A549 treated with RU486 at 1 μM for 4 hours (cell line): ENCODE measurements at places on chromosomes 4 and X. TPM values are rescaled to one million over a fixed set of nuclear protein-coding genes. Genes with fewer than 3 reads are reported as not detected.

UGT2B15 gene
- total RNA-seq: 0.09 to 0.13 TPM in 2 of 5 replicates, not detected in the others

TRIM60 gene
- total RNA-seq: not detected in 5 replicates

AREG gene
- 58.8 to 96.5 TPM (median 83.1 TPM) in 5 replicates for total RNA-seq

MCUB gene
- 16.0 to 25.0 TPM (median 22.4 TPM) in 5 replicates for total RNA-seq

PLXNB3 gene
- 1.7 to 5.0 TPM (median 3.0 TPM) in 5 replicates for total RNA-seq

ASMTL gene
- 17.1 to 20.1 TPM (median 18.2 TPM) in 5 replicates for total RNA-seq

GPC4 gene
- not detected in 5 replicates for total RNA-seq

SUPT20HL1 gene
- total RNA-seq: not detected in 5 replicates

NAT8L gene
- 9.3 to 16.2 TPM (median 14.7 TPM) in 5 replicates for total RNA-seq

TLR2 gene
- 0.08 to 0.37 TPM (median 0.18 TPM) in 4 of 5 replicates, not detected in the other for total RNA-seq

PCYT1B gene
- not detected in 5 replicates for total RNA-seq

GATA1 gene
- not detected in 5 replicates for total RNA-seq

SLIT2 gene
- 0.07 TPM in 1 of 5 replicates, not detected in the others for total RNA-seq

CYSLTR1 gene
- not detected in 5 replicates for total RNA-seq

BMPR1B gene
- 6.3 to 9.4 TPM (median 7.4 TPM) in 5 replicates for total RNA-seq

CXCL9 gene
- not detected in 5 replicates for total RNA-seq

GUCY1A1 gene
- not detected in 5 replicates for total RNA-seq

MAEA gene
- 52.1 to 67.4 TPM (median 65.9 TPM) in 5 replicates for total RNA-seq

GBA3 gene
- not detected in 5 replicates for total RNA-seq

RBM47 gene
- 14.8 to 24.3 TPM (median 23.5 TPM) in 5 replicates for total RNA-seq

CDX4 gene
- total RNA-seq: not detected in 5 replicates

PAK3 gene
- total RNA-seq: 0.02 to 0.03 TPM in 2 of 5 replicates, not detected in the others

CASK gene
- total RNA-seq: 18.2 to 23.6 TPM (median 20.9 TPM) in 5 replicates

TASL gene
- not detected in 5 replicates for total RNA-seq

SLC10A4 gene
- total RNA-seq: 5.2 to 9.2 TPM (median 8.0 TPM) in 5 replicates

FABP2 gene
- total RNA-seq: not detected in 5 replicates

ATP2B3 gene
- 0.06 to 0.15 TPM (median 0.10 TPM) in 4 of 5 replicates, not detected in the other for total RNA-seq

FGF13 gene
- total RNA-seq: not detected in 5 replicates

MAD2L1 gene
- total RNA-seq: 49.4 to 88.8 TPM (median 56.7 TPM) in 5 replicates

HTRA3 gene
- 14.4 to 20.0 TPM (median 17.9 TPM) in 5 replicates for total RNA-seq

AFF2 gene
- not detected in 5 replicates for total RNA-seq
